ENCODE measurements at places on chromosomes 3 and 15. TPM values are rescaled to one million over a fixed set of nuclear protein-coding genes. Genes with fewer than 3 reads are reported as not detected.

SLC6A11 gene
- not detected for polyA plus RNA-seq

RPL35A gene
- 2,002 TPM for polyA plus RNA-seq

C3orf80 gene
- polyA plus RNA-seq, result 0.17 TPM

LTF gene
- 3.6 TPM for polyA plus RNA-seq

LNP1 gene
- polyA plus RNA-seq, result 6.9 TPM

SEC22A gene
- 22.5 TPM for polyA plus RNA-seq

SERINC4 gene
- polyA plus RNA-seq, result 0.59 TPM

NMNAT3 gene
- polyA plus RNA-seq, result 2.6 TPM

TSEN2 gene
- polyA plus RNA-seq, result 9.7 TPM

DNA sequence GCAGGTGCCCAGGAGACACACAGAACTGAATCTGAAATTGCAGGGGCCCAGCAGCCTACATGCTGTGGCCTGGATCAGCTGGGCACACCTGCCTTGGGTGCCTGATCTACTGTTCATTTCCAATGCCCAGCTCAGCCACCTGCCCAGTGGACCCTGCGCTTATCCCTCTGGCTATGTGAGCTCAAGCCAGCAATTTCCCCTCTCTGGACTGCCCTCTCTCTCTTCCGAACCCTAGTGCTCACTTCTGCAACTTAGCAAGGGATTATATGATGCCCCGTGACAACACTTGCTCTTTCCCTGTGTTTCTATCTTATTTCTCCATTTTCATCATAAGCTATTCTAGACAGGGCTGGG is 276.0 kb downstream of the UACA start:
- no peak for DNase-seq

DNA sequence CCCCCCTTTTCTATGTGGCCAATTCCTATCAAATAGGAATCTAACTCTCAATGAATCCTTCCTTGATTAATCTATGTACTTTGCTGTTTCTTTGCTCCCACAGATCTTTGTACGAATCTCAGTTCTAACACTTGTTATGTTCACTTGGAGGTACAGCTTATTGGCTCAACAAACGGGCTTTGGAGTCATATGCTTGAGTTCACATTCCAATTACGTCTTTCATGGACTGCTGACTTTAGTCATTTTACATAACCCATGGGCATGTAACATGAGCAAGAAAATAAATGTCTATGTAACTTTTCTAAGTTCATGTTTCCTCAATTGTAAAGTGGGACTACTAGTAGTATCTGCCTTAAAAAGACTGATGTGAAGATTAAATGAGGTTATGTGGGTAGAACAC is 123.2 kb upstream of the TBC1D5 start:
- DNase-seq, result no peak

- no peak for DNase-seq
These were observed 34.1 kb downstream of the RAB8B start for GRCh38 chr15:63223463-63223862.

DNA sequence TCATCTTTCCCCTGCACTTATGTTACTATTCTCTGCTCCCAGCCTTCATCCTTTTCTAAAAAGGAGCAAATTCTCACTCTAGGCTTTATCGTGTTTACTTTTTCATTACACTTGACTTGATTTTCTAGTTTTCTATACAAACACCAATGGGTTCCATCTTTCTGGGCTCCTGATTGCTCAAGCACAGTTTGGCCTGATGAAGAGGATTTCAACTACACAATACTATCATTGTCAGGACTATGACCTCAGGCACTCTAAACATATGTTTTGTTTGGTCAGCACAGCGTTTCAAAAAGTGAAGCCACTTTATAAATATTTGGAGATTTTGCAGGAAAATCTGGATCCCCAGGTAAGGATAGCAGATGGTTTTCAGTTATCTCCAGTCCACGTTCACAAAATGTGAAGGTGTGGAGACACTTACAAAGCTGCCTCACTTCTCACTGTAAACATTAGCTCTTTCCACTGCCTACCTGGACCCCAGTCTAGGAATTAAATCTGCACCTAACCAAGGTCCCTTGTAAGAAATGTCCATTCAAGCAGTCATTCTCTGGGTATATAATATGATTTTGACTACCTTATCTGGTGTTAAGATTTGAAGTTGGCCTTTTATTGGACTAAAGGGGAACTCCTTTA is 86.2 kb downstream of the TGFBR2 start:
- DNase-seq, result no peak

- DNase-seq, result peak; percentile 46
These were observed 345.9 kb downstream of the FOXP1 start for GRCh38 chr3:71237672-71238071.

DNA sequence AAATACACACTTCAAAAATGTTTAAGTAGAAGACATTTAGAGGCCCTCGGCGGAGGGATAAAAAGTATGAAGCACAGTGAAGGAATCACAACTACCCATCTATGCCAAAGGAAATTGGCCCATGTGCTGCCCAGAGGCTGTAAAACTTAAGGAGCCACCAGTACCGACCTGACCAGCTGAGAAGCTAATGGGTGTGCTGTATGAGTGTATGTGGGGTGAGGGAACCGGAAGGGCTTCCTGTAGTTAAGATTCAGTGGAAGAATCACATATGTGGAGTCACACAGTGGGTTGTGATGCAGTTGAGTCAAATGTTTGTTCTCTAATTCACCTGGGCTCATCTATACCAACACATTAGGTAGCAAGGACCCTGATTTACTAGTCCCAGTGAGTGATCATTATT is 516.0 kb upstream of the IL12A start:
- DNase-seq, result no peak

DNA sequence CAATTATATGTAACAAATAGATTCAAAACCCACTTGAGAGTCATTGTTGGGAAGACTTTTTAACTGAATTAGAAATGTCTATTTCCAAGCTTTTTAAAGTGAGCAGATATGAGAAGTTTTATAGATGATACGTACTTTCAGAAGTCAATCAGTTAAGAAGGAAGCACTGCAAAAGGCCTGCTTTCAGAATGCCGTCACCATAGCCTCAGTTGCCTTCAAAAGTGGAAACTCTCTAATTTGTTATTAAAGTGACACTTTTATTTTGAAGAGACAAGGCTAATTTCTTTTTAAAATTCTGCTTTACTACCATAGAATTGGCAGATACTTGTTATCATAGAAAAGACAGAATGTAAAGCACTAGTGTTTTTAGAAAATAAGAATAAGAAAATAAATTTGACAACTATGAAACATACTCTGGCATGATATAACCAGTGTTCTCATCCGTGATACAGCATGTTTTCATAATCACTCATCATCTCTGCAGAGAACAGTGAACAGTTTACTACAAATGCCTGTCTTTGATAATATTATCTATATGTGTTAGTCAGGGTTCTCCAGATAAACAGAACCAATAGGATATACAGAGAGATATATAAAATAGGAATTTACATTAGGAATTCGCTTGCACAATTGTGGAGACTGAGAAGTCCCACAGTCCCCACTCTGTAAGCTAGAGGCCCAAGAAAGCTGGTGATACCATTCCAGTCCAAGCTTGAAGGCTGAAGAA is 7.0 kb upstream of the PLD1 start:
- DNase-seq, result no peak

DNA sequence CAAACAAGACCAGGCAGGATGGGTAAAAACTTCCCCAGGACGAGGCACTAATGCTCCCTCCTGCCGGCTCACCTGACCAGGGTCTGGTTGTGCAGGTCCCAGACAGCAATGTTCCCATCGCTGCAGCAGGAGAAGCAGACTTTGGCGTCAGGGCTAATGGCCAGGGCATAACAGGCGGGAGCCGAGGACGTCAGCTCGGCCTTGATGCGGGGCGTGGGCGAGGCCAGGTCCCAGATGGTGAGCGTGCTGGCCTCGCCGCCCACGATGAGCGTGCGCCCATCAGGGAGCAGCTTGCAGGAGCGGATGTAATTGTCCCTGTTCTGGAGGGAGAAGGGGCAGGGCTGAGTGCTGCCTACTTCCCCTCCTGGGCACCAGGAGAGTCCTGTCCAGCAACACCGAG is 43.4 kb downstream of the TLE3 start:
- no peak for DNase-seq

GRCh38 chr3:99805160-99805559 is 12.5 kb upstream of the CMSS1 start:
- no peak for DNase-seq

- DNase-seq, result no peak
These were observed 76.2 kb downstream of the MRPL46 start for GRCh38 chr15:88391006-88391405.

DNA sequence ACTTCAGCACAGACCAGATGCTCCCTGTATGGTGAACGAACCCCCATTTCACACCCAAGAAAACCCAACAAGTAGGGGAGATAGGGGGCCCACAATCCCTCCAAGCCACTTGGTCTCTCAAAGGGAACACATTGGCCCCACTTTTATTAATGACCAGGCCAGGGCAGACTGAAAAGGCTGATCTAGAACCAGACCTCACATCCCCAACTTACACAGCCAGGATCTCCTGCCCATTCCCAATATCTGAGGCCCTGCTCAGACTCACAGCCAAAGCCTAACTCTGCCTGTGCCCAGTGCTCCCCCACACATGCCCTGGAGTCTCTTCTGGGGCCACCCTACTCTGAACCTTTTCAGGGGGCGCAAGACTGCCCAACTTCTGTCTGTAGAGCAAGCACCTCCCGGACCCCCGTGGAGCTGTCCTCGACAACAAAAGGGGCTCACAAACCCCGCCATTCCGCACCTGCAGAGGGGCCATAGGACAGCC is 1.8 kb downstream of the PLXNB1 start:
- DNase-seq, result no peak

DNA sequence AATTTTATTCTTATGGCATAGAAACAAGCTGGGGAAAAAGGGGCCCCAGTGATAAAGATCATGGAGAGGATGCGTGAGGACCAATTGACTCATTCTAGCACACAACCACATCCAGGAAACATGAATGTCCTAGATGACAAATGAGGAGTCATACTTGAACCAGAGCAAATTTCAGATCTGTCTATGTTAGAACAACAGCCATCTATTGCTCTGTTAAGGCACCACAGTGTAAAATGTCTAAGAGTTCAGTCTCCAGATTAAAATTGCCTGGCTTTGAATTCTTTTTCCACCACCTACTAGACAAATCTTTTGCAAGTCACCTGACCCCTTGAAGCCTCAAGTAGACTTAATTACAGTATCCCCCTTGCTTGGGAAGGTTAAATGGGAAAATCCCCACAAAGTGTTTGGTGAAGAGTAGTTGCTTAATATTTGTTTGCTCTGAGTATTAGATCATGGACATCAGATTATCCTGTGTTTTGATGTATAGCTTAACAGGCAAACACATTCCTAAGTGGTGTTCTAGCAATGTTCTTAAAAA is 258.7 kb upstream of the TGFBR2 start:
- no peak for DNase-seq

GRCh38 chr3:190444006-190444405 is 5.7 kb downstream of the TMEM207 start:
- no peak for DNase-seq

DNA sequence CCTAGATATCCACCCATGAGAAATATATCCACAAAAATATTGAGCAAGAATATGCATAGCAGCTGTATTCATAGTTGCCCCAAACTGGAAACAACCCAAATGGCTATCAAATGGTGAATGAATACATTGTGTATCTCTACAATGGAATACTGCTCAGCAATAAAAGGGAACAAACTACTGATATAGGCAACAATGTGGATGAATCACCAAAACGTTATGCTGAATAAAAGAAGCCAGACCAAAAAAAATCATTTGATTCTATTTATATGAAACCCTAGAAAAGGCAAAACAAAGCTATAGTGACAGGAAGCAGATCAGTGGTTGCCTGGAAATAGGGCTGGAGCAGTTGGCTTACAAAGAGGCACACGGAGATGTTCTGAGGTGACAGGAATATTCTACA is 15.5 kb upstream of the CMTM7 start:
- no peak for DNase-seq

GRCh38 chr3:171416061-171416460 is 44.1 kb downstream of the TNIK start:
- no peak for DNase-seq

- DNase-seq, result peak; percentile 1
These were observed 57.8 kb upstream of the CPOX start for GRCh38 chr3:98650971-98651779.

DNA sequence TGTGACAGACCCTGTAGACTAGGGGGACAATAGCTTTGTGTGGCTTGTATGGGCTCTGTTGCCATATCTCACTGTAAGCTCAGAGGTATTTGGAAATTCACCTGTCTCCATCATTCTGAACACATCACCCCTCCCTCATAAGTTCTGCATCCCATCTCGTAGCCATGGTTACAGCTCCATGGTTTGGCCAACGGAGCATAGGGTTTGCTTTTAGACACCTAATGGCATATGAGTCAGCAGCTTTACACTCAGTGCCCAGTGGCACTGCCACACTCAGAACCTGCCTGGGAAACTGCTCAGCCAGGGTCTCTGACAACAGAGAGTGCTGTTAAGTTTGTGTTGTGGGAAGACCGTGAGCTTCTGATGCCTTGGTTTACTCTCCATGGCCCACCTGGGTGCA is 67.3 kb downstream of the CCK start:
- DNase-seq, result no peak

- DNase-seq, result no peak
These were observed 2.3 kb downstream of the CAMK1 start for GRCh38 chr3:9767418-9767817.

DNA sequence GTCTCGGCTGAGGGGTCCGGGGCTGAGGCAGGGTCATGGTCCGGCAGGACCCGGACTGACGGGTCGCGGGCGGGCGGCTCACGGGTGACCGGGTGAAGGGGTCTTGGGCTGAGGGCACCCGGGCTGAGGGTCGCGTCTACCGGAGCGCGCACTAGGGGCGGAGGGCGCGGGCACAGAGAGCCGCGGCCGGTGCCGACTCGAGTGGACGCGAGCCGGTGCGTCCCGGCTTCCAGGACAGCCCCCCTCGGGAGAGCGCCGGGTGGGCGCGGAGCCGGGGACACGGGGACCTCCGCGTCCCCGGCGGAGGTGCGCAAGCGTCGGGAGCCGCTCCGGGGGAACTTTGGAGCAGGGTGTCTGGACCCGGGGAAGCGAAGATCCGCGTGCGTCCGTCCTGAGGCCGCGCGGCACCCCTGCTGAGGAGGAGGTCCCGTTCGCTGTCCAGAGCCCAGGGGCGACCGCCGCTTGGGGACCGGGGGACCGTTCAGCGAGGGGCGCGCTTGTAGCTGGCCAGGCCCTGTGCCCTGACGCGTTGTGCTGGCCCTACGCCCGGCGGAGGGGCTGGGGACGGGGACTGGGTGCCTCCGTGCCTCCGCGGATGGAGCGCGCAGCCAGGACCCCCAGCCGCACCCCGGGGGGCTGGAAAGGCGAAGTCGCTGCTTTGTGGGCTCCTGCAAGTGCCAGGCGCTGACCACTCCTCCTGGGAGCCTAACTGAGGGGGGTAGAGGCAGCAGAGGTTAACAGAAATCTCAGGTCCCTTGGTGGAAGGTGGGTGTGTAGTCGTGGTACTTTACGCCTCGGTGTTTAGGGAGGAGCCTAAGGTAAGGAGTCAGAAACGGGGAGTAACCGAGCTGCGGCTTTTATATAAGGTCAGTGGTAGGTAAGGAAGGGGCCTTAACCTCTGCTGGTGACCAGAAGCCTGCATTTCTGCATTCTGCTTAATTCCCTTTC is at the start of gene PPARG:
PPARG (plus strand) TSS at position 889 of the 948 bp plus-strand sequence. CDS start 90,642 bp downstream, outside the sequence.
- peak; percentile 14 for DNase-seq

DNA sequence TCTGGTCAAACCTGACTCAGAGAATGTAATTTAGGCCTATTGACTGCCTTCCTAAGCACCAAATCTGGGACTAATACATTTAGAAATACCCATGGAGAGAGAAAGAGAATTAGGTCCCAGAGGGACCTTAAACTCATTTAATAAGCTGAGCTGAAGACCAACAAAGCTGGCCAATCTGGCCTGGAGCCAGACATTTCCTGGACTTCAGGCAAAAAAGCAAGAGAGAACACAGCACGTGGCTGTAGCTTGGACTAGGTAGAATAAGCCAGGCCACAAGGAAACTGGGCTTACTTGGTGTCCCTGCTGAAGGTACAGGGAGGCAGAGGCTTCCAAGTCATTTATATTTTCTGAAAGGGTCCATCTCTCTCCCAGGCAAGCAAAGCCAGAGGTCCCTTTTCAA is 88.1 kb downstream of the RTP4 start:
- DNase-seq, result peak; percentile 40
